SK-N-SH (cell line): ENCODE measurements at places on chromosomes 12 and 14.

DNA sequence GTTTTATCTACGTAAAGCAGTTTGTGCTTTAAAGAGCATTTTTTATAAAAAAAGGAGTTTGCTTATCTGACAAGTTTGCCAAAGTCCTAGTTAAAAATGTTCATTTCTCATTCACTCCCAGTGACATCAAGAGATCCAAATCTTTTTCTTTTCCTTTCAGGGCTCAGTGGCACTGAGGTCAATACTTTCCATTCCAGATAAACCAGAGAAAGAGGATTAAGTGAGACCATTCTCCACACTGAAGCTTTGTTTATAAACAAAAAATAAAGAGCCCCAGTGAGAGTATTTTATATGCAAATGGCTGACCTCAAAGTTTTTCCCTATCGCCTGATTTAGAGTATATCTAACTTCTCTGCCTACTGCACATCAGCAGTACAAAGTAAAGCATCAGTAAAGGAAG is 199.8 kb downstream of the ALG10B start:
- DNase-seq: no peak

DNA sequence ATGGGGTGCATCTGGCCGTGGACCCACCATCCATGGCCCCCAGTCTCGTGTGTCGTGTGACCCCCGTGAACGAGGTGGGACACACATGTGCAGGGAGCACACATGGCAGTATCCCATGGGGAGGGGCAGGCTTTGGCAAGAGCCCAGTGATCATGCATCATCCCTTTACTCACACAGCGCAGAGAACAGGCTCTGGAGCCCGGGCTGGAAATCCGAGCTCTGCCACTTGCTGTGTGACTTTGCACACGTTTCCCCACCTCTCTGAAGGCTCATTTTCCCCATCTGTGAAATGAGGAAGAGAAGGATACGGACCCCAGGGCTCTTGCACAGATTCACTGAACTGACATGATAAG is 119.9 kb downstream of the PHETA1 start:
- peak; percentile 32 for DNase-seq

- no peak for DNase-seq
Measured at GRCh38 chr12:99121546-99121945, 476.5 kb downstream of the APAF1 start.

DNA sequence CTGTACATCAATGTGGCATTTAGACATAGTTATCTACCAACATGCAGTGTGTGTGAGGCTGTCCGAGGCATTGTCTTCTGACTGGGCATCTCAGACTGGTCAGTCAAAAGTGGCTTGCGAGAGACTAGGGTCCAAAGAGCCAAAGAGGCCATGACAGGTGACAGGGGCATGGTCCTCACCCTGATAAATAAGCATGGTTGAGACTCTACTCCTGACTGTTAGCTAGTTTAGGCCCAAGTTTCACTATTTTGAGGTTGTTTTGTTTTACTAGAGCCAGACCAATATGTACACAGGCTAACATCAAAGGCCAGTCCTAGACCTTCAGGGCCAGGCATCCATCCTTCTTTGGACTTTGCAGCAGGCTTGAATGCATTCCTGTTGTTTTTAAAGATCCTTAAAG is 76.9 kb upstream of the SRSF5 start:
- no peak for DNase-seq

DNA sequence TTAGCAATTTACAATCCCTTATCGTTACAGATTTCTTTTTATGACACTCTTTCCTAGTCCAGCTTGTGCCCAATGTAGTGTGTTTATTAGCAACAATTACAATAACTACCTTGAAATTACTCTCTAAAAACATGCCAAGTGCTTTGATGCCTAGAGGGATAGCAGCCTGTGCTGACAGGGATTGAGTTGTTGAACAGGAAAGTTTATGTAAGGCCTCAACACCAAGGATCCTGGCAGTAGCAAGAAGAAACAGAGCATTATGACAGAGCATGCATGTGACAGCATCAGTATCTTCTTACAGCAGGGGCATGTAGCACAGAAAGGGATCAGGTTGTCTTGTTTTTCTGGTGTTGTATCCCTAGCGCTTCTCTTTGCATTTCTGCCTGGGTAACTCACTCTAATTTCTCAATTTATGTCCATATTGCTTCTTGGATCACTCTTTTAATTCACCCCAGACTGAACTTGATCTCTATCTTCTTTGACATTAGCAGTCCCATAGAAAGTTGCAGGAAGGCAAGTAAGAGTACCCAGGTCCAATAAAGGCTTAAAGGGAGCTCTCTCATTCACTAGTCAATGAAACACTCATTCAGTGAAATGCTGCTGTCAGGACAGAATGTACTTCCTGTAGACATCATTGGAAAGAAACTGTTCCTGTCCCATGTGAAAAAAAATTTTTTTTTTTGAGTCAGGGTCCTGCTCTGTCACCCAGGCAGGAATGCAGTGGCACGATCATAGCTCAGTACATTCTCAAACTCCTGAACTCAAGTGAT is 220.0 kb upstream of the GRIP1 start:
- DNase-seq: no peak

GRCh38 chr14:71355324-71356201 is 448.3 kb downstream of the PCNX1 start:
- peak; percentile 33 for DNase-seq
